ENCODE measurements at places on chromosomes 13 and 19.

DNA sequence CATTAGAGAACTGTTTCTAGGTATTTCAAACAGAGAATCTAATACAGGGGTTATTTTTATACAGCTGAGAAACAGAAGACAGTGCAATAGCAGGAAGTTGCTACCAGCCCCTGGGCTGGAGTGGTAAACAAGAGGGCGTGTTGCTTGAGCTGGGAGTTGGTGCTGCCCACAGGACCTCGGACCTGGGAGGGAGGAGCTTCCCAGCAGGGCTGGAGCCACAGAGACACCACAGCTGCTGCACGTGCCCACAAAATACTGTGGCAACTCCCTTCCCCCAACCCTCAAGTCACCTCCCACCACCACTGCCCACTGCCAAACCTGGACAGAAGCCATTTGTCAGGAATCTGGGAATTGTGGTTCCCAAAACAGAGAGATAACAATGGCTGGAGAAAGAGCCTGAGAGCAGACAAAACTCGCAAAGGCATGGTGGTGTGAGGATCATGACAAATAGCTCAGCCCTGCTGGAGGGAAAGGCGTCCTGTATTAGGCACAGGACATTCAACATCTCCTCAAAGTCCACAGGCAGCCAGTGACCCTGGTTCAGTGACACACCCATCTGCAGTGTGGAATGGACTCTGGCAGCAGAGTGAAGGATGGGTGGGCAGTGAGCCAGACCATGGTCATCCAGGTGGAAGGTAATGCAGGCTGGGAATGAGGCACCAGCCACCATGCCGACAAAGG lies 57.2 kb downstream of the SPATA13 start:
- no peak for DNase-seq

- DNase-seq = no peak
These were observed 3.9 kb upstream of the KBTBD6 start for GRCh38 chr13:41136396-41137031.

DNA sequence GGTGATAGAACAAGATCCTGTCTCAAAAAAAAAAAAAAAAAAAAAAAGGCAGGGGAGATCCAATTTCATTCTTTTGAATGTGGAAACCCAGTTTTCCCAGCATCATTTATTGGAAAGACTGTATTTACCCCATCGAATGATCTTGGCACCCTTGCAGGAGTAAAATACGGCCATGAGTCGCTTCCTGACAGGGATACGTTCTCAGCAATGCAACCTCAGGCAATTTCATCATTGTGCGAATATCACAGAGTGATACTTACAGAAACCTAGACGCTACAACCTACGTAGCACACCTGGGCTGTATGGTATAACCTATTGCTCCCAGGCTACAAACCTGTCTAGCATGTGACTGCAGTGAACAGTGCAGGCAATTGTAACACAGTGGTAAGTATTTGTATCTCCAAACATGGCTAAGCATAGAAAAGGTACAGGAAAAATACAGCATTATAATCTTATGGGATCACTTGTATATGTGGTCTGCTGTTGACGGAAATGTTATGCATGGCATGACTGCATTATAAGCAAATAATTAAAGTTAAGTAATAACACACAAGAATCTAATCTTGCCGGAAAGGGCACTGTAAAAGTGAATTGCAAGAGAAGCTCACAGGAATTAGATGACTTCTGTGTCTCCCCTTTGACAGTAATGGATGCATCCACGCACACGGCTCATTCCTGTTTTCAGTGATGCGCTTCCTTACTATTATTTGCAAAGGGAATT lies 24.1 kb downstream of the RFX2 start:
- no peak for DNase-seq

DNA sequence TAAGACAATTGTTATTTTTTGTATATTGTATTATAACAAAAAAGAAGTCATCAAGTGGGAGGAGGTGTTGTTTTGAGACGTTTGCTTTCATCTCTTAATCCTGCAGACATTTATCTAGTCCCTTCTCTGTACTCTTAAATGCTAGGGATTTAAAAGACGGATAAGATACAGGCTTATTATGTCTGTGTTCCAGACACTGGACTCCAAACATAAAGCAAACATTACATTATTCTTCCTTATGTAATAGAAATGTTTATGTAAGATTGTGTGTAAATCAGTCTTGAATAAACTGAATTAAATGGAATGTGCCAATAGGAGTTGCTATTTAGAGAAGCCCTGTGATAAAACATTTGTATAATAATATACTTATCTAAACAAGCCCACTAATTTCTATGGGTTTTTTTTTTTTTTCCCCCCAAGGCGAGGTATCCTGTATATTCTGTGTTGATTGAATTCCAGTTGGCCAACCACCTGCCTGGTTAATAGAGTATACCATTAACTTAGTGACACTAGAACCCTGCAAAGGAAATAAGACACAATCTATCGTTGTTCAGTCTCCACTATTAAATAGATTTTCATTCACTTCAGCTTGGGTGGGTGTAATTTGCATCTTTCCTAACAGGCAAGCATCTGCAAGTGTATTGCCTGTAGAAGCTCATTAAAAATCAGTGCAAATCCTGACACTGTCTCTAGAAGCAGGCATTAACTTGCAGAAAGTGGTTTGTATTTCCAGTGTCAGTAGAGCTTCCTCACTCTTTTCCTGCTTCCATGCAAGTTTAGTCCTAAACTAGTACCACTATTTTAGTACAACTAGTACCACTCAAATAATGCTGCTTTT lies 69.0 kb downstream of the LRCH1 start:
- DNase-seq = no peak

DNA sequence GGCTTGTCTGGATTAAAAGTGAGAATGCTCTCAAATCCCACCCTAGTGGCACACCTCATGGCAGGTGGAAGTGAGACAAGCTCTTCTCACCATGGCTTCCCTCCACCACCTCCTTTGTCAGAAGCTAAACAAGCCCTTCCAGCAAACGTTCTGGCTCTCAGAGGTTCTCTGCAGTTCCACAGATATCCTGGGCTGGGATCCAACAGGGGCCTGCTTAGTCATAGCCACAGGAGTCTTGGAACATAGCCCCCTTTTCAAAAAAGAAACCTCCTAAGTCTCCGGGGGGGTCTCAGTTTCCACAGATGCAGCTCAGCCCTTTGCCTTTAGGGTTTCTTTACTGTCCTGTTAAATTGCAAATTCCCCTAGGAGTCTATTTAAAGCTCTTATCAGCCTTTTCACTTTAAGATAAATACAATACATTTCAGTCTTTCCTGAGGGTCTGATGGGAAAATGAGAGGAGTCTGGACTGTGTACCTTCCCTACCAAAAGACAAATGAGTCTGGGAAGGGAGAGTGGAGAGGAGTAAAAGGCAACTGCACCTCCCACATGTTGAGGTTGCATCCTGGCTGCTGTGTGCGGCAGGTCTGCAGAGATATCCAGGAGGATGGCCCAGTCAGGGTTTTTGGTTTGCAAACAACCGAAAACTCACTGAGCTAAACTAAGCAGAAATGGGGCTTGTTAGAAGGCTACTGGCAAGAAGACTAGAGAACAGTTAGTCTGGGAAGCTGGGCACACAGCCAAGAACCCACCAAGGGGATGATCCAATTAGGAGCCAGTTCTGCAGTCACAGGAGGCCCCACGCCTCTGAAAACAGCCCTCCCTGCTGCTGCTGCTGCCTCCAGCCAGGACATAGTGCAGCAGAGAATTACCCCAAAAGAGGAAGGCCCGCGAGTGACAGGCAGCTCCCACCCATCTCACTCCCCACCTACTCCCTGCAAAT lies 41.4 kb upstream of the SERP2 start:
- no peak for DNase-seq

DNA sequence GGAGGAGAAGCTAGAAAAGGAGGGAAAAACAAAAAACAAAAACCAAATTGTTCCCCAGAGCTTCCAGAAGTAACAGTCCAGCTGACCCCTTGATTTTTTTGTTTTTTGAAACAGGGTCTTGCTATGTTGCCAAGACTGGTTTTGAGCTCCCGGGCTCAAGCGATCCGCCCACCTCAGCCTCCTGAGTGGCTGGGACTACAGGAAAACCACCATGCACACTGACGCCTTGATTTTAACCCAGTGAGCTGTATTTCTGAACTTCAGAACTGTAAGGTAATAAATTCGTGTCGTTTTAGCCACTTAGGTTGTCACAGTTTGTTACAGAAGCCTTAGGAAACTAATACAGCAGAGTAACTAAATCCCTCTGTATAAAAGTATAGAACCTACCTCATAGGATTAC lies 1.1 kb upstream of the NEK3 start:
- no peak for DNase-seq

DNA sequence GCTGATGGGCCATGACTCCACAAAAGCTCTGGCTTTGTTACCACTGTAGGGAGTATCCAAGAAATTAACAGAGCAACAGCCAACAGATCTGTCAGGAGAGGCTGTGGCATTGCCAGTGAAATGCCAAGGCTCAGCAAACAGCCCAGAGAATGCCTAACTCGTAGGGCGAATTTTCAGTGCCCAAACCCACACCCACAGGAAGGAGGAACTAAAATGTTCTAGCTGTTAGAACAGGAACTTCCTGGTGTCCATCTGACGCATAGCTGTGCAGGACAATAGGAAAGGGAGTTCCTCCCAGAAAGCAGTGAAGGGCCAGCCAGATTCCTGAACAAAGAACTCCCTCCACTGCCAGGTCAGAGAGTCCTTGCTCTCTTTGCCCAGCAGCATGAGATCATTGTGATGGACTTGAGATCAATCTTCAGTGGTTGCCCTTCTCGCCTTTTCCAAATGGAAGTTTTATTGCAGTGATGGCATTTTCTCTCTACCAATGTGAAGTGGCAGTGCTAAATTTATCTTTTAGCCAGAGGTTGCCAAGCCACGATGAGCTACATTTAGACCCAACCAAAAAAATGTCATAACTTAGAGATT lies 224.2 kb upstream of the STARD13 start:
- no peak for DNase-seq

- DNase-seq = no peak
These were observed 2.4 kb downstream of the ELANE start for GRCh38 chr19:854549-854948.

GRCh38 chr19:29843180-29844051 lies 31.6 kb downstream of the CCNE1 start:
- no peak for DNase-seq

DNA sequence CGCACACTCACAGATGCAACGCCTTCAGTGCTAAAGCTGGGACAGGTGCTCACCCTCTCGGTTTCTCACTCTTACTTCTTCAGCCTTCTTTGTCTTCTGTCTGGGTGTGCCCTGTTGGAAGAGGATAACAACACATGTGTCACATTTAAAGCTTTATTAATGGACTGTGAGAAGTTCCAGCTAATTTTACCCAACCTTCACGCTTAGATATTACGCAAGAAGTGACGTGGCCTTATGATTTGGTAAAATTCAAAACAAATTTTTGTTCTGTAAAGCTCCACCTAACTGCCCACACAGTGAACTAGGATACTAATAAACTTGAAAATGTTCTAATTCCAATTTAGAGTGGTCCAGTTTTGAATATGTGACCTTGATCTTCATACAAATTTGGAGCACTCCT lies 66.7 kb upstream of the LRCH1 start:
- DNase-seq = no peak

- DNase-seq = no peak
These were observed 232.0 kb downstream of the KLF5 start for GRCh38 chr13:73290844-73291243.

- no peak for DNase-seq
These were observed 3.8 kb downstream of the CBY2 start for GRCh38 chr13:45705918-45706317.

DNA sequence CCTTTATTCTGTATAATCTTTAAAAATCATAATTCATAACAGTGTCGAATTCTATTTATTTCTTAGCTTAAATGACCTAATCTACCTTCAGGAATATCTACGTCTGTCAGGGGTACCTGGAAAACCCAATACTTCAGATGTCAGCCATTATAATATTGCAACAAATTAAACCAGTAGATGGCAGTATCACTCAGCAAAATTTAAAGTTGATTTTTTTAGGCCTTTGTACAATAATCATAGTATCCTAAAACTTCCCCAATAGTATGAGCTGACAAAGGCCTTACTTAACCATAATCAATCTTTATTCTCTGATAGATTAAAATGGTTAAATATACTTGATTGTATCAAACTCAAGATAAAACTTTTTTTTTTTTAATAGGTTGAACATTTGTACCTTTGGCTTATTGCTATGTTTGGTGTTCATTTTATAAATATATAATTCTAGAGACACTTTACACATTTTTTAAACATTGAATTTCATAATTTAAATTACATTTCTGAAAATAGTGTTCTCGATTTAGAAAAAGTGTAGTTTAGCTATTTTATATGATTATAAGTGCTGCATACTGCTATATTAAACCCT lies 830.2 kb upstream of the SPRY2 start:
- no peak for DNase-seq

DNA sequence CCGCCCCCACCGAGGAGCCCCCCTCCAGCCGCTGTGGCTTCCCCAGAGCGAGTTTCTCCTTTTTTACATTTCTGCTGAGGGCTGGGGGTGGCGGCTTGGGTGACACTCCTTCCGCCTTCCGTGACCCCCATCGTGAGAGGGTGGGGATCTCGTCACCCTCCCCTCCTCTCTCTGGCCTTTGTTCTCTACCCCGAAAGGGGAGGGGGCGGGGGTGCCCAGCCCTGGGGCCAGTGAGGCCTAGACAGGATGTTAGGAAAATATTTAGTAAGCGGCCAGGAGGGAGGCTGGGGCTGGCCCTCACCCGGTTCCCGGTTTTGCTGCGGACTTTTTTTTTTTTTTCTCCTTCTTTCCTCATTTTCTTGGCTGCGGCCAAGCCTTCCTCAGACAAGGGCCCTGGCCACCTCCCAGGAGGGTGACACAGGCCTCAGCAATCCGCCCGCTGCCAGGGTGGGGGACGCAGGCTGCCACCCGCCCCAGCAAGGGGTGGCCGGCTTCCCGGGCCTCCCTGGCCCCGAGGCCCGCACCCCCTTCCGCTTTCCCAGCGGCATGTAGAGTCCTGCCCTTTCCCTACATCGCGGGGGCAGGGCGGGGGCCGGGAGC lies 3.9 kb downstream of the MIDN start:
- peak; percentile 87 for DNase-seq

DNA sequence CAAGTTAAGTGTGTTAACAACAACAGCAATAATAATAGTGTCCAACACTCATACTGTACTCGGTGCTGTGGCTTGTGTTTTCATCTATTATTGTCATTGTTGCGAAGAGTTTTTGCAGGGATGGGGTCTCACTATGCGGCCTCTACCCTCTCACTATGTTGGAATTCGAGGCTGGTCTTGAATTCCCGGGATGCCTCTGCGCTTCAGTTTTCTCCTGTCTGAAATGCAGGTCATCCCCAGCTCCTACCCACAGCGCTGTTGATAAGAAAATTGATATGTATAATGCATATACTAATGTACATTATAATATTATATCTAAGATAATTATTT lies 4.9 kb upstream of the SBK3 start:
- DNase-seq = no peak

DNA sequence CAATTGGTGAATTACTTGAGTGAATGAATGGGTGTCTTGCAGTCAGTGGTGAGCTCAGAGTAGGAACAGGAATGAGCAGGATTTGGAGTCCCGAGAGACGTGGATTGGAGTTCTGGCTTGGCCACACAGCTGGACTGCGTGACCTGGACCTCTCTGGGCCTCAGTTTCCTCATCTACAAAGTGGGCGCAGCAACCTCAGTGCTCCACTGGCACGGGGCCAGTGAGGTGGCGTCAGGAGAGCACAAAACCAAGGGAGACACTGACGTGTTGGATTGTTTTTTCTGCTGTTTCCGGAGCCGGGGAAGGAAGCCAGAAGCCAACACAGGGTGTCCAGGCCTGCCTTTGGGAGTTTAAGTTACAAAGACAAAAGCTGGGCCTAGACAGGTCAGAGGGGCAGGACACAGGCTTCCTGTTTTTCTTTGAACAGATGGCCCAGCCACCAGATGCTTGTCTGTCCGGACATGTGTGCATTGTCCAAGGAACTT lies 6.5 kb upstream of the DOCK6 start:
- DNase-seq = peak; percentile 87

- no peak for DNase-seq
These were observed 112.0 kb upstream of the KL start for GRCh38 chr13:32904266-32904665.

All from bone marrow (tissue), 2 donors.